ENCODE measurements at places on chromosomes 16 and 17.

- H3K4me3 ChIP-seq: no peak overlapping the region
- H3K36me3 ChIP-seq: no peaks in the 10 kb centered on the region
- peaks cover 4% of the 10 kb centered on the region for H3K4me1 ChIP-seq
- no peaks in the 10 kb centered on the region for H3K27me3 ChIP-seq
These were observed 805 bp upstream of the TANC2 start for GRCh38 chr17:62965174-62965685.

GRCh38 chr16:1164382-1164781, 11.5 kb downstream of the CACNA1H start:
- H3K4me3 ChIP-seq: no peak overlapping the region
- H3K27me3 ChIP-seq: no peaks in the 10 kb centered on the region
- DNase-seq: no peak
- H3K4me1 ChIP-seq: no peaks in the 10 kb centered on the region

DNA sequence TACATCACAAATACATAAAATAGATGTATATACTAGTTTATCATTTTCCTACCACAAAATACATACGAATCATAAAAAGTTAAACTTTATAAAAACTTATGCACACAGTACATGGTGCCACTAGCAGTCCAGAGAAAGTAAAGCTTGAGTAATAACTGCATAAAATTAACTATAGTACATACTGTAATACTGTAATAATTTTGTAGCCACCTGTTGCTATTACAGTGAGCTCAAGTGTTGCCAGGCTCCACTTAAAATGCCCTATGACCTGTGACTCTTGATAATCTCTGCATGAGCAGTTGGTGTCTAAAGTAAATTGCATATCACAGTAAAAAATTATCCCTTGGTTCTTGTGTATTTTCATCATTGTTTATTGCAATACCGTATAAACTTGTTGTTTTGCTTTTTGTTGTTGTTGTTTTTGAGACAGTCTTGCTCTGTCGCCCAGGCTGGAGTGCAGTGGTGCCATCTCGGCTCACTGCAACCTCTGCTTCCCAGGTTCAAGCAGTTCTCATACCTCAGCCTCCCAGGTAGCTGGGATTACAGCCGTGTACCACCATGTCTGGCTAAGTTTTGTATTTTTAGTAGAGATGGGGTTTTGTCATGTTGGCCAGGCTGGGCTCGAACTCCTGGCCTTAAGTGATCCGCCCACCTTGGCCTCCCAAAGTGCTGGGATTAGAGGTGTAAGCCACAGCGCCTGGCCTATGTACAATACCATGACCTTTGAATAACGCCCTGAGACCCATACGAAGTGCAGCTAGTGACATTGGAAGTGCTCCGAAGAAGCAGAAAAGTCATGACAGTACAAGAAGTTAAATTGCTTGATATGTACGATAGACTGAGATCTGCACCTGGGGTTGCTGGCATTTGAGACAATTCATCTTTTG, 6.6 kb downstream of the LUC7L3 start:
- no peaks in the 10 kb centered on the region for H3K27me3 ChIP-seq
- no peaks in the 10 kb centered on the region for H3K4me1 ChIP-seq
- H3K4me3 ChIP-seq: no peak overlapping the region

GRCh38 chr16:55476625-55477533, 2.1 kb upstream of the MMP2 start:
- no peak overlapping the region for H3K27ac ChIP-seq
- DNase-seq: no peak
- no peaks in the 10 kb centered on the region for H3K36me3 ChIP-seq
- H3K4me3 ChIP-seq: no peak overlapping the region
- no peaks in the 10 kb centered on the region for H3K4me1 ChIP-seq

DNA sequence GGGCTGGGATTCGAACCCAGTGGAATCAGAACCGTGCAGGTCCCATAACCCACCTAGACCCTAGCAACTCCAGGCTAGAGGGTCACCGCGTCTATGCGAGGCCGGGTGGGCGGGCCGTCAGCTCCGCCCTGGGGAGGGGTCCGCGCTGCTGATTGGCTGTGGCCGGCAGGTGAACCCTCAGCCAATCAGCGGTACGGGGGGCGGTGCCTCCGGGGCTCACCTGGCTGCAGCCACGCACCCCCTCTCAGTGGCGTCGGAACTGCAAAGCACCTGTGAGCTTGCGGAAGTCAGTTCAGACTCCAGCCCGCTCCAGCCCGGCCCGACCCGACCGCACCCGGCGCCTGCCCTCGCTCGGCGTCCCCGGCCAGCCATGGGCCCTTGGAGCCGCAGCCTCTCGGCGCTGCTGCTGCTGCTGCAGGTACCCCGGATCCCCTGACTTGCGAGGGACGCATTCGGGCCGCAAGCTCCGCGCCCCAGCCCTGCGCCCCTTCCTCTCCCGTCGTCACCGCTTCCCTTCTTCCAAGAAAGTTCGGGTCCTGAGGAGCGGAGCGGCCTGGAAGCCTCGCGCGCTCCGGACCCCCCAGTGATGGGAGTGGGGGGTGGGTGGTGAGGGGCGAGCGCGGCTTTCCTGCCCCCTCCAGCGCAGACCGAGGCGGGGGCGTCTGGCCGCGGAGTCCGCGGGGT, at the start of gene CDH1:
TSS of gene CDH1 (plus strand) at position 247 of the 684 bp plus-strand sequence. CDS start at position 371, 124 bp downstream.
- H3K36me3 ChIP-seq: no peaks in the 10 kb centered on the region
- H3K4me3 ChIP-seq: peak within 1 kb of the TSS; percentile 64
- no peaks in the 10 kb centered on the region for H3K27me3 ChIP-seq
- peak within 1 kb of the TSS; percentile 81 for H3K27ac ChIP-seq

DNA sequence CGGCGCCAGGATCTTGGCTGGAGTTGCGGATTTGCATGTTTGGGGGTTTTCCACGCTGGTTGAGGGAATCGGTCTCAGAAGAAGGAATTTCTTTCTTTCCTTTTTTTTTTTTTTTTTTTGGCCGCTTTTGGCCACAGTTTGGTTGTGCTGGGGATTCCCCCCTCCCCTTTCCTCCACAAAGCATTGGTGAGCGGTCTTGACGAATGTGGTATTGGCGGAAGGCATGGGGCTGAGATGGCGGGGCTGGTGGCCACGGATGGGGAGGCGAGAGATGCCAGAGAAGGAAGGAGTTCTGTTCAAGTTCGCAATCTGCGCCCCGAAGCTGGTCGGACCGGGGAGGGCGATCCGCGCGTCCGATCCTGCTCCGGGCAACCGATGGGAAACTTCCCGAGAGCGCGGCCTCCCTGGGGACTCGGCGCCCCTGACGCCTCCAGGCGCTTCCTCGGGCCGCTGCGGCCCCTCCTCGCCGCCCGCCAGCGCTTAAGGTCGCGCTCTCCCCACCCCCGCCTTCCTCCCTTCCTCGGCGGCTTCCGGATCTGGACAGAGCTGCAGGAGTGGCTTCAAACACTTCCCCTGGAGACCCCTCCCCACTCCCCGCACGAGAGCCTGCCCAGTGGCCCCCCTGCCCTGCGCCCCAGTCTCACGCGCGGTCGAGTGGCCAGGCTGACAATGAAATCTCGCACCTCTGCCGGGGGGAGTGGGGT, 43.2 kb downstream of the RAI1 start:
- peak; percentile 71 for DNase-seq
- no peaks in the 10 kb centered on the region for H3K36me3 ChIP-seq
- H3K27me3 ChIP-seq: no peaks in the 10 kb centered on the region
- peak overlapping the region; percentile 25 for H3K4me3 ChIP-seq
- H3K4me1 ChIP-seq: no peaks in the 10 kb centered on the region

- no peak for DNase-seq
- no peaks in the 10 kb centered on the region for H3K36me3 ChIP-seq
- H3K27ac ChIP-seq: peak overlapping the region; percentile 22
These were observed 3.0 kb upstream of the TBX2 start for GRCh38 chr17:61396586-61397085.

DNA sequence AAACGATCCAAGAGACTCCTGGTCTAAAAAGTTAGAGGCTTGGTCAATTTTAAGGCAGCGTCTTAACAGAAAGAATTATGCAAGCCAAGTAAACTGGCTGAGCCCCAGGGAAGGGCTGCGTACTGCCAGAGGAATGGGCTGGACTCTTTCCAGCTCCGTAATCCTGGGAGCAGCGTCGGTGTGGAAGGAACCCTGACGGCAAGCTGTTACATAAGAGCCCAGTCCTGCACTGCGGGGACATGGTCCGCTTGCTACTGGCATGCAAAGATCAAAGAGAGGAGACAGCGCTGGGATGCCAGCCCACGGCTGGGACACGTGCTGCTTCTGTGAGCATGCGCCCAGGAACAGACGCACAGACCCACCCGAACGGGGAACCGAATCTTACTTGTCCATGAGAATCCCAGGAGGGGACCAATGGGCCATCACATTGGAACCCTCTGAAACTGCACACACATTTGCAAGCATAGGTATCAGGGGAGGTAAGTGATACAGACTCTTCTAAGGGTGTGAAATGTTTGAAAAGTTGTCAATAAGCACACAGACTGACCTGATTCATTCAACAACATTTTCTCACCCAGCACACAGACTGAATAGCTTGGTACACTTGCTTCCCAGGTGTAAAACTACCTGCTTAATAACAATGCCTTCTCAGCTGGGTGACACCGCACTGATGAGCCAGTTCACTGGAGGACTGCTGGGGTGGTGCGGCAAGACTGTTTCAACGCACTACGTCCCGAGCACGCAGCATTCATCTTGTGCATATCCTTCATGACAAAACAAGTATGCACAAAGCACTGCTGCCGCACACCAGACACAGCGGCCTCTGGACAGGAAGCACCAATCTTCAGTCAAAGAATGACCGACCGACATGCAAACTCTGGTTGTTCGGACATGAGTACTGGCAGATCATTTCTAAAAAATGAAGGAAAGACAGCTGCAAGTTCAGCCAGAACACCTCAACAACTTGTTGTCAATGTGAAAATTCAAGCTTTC, 94.9 kb downstream of the ANKRD11 start:
- peaks cover 36% of the 10 kb centered on the region for H3K4me1 ChIP-seq
- no peaks in the 10 kb centered on the region for H3K27me3 ChIP-seq
- H3K4me3 ChIP-seq: no peak overlapping the region
- no peaks in the 10 kb centered on the region for H3K36me3 ChIP-seq
- H3K27ac ChIP-seq: no peak overlapping the region

GRCh38 chr16:56789360-56789759, 59.4 kb downstream of the NUP93 start:
- no peaks in the 10 kb centered on the region for H3K4me1 ChIP-seq
- peak; percentile 31 for DNase-seq
- no peak overlapping the region for H3K4me3 ChIP-seq
- H3K27ac ChIP-seq: no peak overlapping the region
- H3K36me3 ChIP-seq: no peaks in the 10 kb centered on the region
- no peaks in the 10 kb centered on the region for H3K27me3 ChIP-seq

GRCh38 chr16:60674241-60674640, 1362.0 kb downstream of the CDH8 start:
- DNase-seq: no peak
- H3K36me3 ChIP-seq: no peaks in the 10 kb centered on the region
- H3K4me1 ChIP-seq: no peaks in the 10 kb centered on the region
- no peak overlapping the region for H3K4me3 ChIP-seq
- H3K27me3 ChIP-seq: no peaks in the 10 kb centered on the region

DNA sequence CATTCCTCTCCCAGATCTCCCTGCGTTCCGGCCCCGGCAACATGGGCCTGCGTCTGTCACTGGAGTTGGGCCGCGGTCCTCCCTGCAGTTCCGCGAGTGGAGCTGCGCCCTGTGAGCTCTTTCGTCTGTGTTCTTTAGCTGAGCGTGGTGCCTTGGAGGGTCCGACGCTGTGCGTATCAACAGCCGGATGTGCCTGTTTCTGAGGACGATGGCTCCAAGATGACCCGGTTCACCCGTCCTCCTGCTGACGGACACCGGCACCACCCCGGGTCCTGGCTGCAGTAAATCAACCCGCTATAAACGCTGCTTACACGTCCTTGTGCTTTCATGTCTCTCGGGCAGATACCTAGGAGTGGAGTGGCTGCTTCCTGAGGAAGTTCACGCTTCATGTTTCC, 44.8 kb upstream of the GNG13 start:
- no peak overlapping the region for H3K4me3 ChIP-seq
- H3K27ac ChIP-seq: no peak overlapping the region
- no peaks in the 10 kb centered on the region for H3K27me3 ChIP-seq

DNA sequence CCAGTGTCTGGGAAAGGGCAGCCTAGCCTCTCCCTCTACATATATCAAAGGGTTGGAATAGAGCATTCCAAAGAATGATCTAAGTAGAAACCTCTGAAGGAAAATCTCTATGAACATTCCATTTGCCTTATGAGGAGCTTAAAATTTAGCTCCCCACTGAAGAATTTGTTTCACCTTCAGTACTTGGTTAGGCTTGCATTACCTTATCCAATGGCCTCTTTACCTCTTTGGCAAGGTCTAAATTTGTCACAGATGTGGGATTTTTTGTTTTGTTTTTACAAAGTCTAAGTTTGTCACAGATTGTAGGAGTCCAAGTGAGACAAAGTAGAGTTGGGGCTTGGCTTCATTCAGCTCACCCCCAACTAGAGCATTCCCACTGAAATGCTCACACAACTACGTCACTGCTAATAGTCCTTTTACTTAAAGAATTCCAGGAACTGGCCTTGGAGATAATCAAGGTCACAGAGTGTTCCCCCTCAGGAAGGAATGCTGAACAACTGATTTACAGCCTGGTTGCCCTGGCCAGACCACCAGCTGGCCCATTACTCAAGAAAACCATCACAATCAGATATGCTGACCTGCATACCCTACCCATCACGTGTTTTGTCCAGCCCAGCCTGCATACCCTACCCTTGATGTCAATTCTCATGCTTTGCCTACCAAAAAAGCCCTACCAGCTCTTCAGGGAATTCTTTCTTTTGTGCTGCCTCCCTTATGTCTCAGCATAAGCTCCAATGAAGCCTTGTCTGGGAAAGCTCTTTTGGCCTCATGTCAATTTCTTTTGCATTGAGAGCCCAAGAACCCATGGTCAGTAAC, 26.5 kb upstream of the PPM1D start:
- H3K36me3 ChIP-seq: no peaks in the 10 kb centered on the region
- peak overlapping the region; percentile 33 for H3K27ac ChIP-seq
- no peak for DNase-seq
- H3K4me3 ChIP-seq: no peak overlapping the region
- H3K27me3 ChIP-seq: no peaks in the 10 kb centered on the region

- peak; percentile 80 for DNase-seq
- H3K27ac ChIP-seq: peak overlapping the region; percentile 54
- no peaks in the 10 kb centered on the region for H3K36me3 ChIP-seq
- peaks cover 8% of the 10 kb centered on the region for H3K4me1 ChIP-seq
- H3K4me3 ChIP-seq: peak overlapping the region; percentile 48
These were observed 39.2 kb downstream of the ZNF778 start for GRCh38 chr16:89256651-89257254.
